Aorta (tissue), 5 donors: ENCODE measurements at places on chromosomes 2 and 18. TPM values are rescaled to one million over a fixed set of nuclear protein-coding genes. Genes with fewer than 3 reads are reported as not detected.
A peak's percentile ranks its signal among the peaks of the same experiment; 100 is the strongest.

GRCh38 chr2:160859096-160859495, 301.1 kb upstream of the TANK start:
- no peak overlapping the region for H3K4me3 ChIP-seq
- H3K27ac ChIP-seq, result no peak overlapping the region
- no peaks in the 10 kb centered on the region for H3K27me3 ChIP-seq
- no peaks in the 10 kb centered on the region for H3K4me1 ChIP-seq
- DNase-seq, result no peak

DNA sequence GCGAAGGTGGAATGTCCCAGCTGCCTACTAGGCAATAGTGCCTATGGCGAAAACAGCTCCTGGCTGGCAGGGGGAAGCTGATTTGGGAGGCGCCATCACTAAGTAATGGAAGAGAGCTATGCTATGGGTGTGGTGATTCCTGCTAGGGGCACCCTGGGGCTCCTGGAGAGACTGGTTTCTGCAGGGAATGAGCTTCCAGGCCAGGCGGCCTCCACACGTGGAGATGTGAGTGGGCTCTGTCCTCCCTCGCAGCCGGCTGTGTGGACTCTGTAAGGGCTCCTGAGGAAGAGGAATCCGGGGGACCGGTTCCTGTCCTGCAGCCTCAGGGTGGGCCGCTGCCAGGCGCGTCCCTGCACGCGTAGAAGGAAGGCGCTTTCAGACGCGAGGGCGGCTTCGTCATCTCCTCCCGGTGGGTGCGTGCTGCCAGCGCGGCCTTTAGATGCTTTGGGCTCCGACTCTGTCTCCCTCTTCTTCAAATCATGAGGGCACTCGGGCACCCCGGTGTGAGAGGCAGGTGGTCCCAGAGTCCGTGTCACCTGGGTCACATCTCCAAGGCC, 55.5 kb upstream of the ANKRD62 start:
- H3K27ac ChIP-seq, result no peak overlapping the region
- H3K27me3 ChIP-seq, result no peaks in the 10 kb centered on the region
- peak overlapping the region; percentile 58 for H3K4me3 ChIP-seq
- no peaks in the 10 kb centered on the region for H3K4me1 ChIP-seq
- peak; percentile 78 for DNase-seq
- no peaks in the 10 kb centered on the region for H3K36me3 ChIP-seq

GRCh38 chr2:64362562-64363026, 91.4 kb upstream of the LGALSL start:
- no peak overlapping the region for H3K4me3 ChIP-seq
- no peak for DNase-seq
- no peaks in the 10 kb centered on the region for H3K27me3 ChIP-seq
- no peaks in the 10 kb centered on the region for H3K4me1 ChIP-seq
- no peak overlapping the region for H3K27ac ChIP-seq

DNA sequence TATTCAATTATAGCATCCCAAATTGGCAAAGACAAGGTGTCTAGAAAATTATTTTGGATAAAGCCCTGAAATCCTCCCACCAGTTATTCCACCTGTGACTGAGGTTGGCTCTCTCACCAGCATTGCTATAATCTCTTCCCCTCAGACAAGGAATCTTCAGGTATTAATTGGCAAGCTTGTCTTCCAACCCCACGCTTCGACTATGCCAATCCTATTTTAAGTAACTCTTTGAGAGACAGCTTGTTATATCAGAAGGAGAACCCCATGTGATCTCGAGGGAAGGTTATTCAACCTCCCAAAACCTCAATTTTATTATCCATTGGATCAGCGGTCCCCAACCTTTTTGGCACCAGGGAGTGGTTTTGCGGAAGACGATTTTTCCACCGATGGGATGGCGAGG, 54.5 kb upstream of the NEDD4L start:
- no peaks in the 10 kb centered on the region for H3K4me1 ChIP-seq
- H3K4me3 ChIP-seq, result no peak overlapping the region
- H3K27ac ChIP-seq, result no peak overlapping the region

Gene MC4R
- not detected for total RNA-seq
